ENCODE measurements at places on chromosomes 11 and 22.

DNA sequence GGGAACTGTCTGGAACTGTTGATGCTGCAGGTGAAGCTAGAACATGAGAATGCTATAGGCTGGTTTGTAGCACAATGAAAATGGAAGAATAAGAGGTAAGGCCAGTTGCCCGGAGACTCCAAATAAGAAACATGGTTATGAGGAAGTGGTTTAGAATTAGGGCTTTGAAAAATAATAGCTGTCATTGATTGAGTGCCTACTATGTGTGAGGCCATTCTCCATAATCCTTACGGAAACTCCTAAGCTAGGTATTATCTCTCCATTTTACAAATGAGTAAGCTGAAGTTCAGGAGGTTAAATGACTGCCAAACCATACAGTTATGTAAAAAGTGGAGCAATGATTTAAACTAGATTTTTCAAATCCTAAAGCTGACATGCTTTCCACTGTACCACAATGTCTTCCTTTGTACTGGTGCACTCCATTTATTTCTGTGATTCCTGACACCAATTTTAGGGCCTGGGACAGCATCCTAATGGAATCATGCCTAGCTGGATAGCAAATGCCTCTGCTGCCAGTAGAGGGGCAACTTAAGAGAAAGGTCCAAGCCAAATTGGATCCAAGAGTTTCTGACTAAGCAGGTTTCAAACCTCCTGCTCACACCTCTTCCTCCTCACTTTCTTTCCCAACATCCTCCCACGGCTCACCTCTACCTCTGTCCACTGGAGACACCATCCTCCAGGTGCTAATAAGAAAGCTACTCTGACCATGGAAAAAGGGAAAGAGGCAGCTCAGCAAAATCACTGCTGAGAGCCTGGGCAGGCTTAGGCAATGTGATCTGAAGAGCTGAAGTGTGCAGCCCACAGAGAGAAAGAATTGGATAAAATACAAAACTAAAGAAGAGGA is 46.9 kb upstream of the PICALM start:
- no peak overlapping the region for H3K27ac ChIP-seq
- H3K36me3 ChIP-seq, result no peaks in the 10 kb centered on the region
- H3K4me3 ChIP-seq, result no peak overlapping the region
- H3K4me1 ChIP-seq, result peaks cover 4% of the 10 kb centered on the region

- H3K27me3 ChIP-seq, result no peaks in the 10 kb centered on the region
- no peak overlapping the region for H3K27ac ChIP-seq
- peaks cover 19% of the 10 kb centered on the region for H3K4me1 ChIP-seq
- H3K4me3 ChIP-seq, result no peak overlapping the region
Observed at GRCh38 chr11:96334219-96334618, 8.8 kb downstream of the MAML2 start.

- no peak for DNase-seq
- peak overlapping the region; percentile 55 for H3K27ac ChIP-seq
- H3K27me3 ChIP-seq, result no peaks in the 10 kb centered on the region
- peaks cover 57% of the 10 kb centered on the region for H3K4me1 ChIP-seq
- H3K4me3 ChIP-seq, result no peak overlapping the region
Observed at GRCh38 chr11:116852261-116853031, 15.0 kb upstream of the APOA1 start.

DNA sequence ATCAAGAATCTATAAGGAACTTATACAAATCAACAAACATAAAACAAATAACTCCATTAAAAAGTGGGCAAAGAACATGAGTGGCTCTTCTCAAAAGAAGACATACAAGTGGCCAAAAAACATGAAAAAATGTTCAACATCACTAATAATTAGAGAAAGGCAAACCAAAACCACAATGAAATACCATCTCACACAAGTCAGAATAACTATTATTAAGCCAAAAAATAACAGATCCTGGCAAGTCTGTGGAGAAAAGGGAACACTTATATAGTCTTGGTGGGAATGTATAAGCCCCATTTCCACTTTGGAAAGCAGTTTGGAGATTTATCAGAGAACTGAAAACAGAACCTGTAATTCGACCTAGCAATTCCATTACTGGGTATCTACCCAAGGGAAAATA is 921.0 kb downstream of the KCNA4 start:
- no peaks in the 10 kb centered on the region for H3K27me3 ChIP-seq
- no peak overlapping the region for H3K27ac ChIP-seq
- H3K4me1 ChIP-seq, result no peaks in the 10 kb centered on the region
- no peak overlapping the region for H3K4me3 ChIP-seq
- no peaks in the 10 kb centered on the region for H3K36me3 ChIP-seq

- no peak overlapping the region for H3K27ac ChIP-seq
- H3K4me3 ChIP-seq, result no peak overlapping the region
- no peaks in the 10 kb centered on the region for H3K4me1 ChIP-seq
- DNase-seq, result no peak
- H3K36me3 ChIP-seq, result no peaks in the 10 kb centered on the region
Observed at GRCh38 chr11:125084057-125084416, 20.9 kb downstream of the SLC37A2 start.

DNA sequence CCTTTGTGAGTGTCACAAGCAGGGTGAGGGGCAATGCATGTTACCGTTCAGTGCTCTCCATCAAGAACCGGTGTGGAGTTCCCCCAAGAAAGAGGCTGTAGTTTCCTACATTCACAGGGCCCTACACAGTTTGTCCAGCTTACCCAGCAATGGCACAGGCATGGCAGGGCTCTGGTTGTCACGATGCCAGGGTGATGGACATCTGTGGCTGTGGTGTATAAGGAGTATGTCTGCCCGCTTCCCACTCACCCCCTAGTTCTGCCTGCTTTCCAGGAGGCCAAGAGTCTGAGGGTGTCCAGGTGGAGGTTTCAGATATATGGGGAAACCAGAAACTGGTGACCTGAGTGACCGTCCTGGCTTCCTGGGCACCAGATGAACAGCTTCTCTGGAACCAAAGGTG is 116.1 kb downstream of the PKNOX2 start:
- H3K27me3 ChIP-seq, result peaks cover 3% of the 10 kb centered on the region
- no peak overlapping the region for H3K27ac ChIP-seq
- no peaks in the 10 kb centered on the region for H3K36me3 ChIP-seq

DNA sequence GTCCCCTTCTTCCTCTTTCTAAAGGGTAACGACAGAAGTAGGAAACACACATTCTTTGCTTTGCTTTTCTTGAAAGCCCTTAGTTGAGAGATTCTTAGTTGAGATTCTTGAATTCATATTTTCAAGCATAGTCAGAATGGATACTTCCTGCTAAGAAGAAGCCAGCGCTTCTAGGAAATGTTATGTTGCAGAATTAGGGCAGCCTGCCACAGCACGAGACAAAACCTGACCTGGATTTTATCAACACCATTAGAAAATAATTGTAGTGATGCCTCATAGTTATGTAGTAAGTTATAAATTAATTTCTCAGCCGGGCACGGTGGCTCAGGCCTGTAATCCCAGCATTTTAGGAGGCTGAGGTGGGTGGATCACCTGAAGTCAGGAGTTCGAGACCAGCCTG is 37.9 kb upstream of the NUP160 start:
- H3K4me3 ChIP-seq, result no peak overlapping the region
- peak overlapping the region; percentile 19 for H3K27ac ChIP-seq
- no peak for DNase-seq
- no peaks in the 10 kb centered on the region for H3K36me3 ChIP-seq

GRCh38 chr11:65639623-65640482 is 2.0 kb downstream of the SIPA1 start:
- H3K27ac ChIP-seq, result peak overlapping the region; percentile 92
- peak overlapping the region; percentile 59 for H3K4me3 ChIP-seq
- peaks cover 47% of the 10 kb centered on the region for H3K36me3 ChIP-seq
- H3K27me3 ChIP-seq, result no peaks in the 10 kb centered on the region

- no peak for DNase-seq
- H3K4me3 ChIP-seq, result peak overlapping the region; percentile 53
- peaks cover 57% of the 10 kb centered on the region for H3K4me1 ChIP-seq
- peak overlapping the region; percentile 99 for H3K27ac ChIP-seq
- H3K36me3 ChIP-seq, result peaks cover 7% of the 10 kb centered on the region
Observed at GRCh38 chr11:65416841-65417701, 5.5 kb upstream of the NEAT1 start.

GRCh38 chr11:73661035-73661628 is 14.8 kb downstream of the PLEKHB1 start:
- peak overlapping the region; percentile 15 for H3K4me3 ChIP-seq
- H3K27me3 ChIP-seq, result no peaks in the 10 kb centered on the region
- peaks cover 9% of the 10 kb centered on the region for H3K4me1 ChIP-seq
- DNase-seq, result peak; percentile 65
- no peak overlapping the region for H3K27ac ChIP-seq

GRCh38 chr11:71236836-71237475 is 15.4 kb downstream of the SHANK2 start:
- no peaks in the 10 kb centered on the region for H3K36me3 ChIP-seq
- H3K27me3 ChIP-seq, result no peaks in the 10 kb centered on the region
- H3K4me1 ChIP-seq, result no peaks in the 10 kb centered on the region
- no peak for DNase-seq
